ENCODE measurements at places on chromosomes 5 and 9.

GRCh38 chr5:157390551-157391297 is 69.3 kb upstream of the NIPAL4 start:
- DNase-seq: no peak

- DNase-seq: no peak
These were observed 9.9 kb downstream of the ZBED3 start for GRCh38 chr5:77076961-77077828.

GRCh38 chr9:70995511-70995910 is 125.9 kb downstream of the TRPM3 start:
- DNase-seq: no peak

DNA sequence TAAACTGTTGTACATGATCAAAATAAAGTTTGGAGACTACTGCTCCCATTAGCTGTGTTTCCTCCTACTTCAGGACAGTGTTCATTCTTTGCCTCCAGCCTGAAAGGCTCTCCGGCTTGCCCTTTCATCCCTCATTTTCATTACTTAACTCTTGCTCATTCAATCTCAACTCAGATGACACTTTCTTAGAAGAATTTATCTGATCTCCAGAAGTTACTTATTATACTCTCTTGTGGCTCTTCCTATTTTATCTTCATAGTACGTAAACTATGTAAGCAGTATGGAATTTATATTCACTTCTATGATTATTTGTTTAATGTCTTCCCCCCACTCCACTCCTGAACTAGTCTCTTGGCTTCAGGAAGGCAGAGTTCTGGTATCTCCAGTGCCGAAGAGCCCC is 1737.9 kb upstream of the C9orf72 start:
- no peak for DNase-seq

GRCh38 chr5:175742290-175742994 is 84.6 kb downstream of the HRH2 start:
- DNase-seq: no peak

DNA sequence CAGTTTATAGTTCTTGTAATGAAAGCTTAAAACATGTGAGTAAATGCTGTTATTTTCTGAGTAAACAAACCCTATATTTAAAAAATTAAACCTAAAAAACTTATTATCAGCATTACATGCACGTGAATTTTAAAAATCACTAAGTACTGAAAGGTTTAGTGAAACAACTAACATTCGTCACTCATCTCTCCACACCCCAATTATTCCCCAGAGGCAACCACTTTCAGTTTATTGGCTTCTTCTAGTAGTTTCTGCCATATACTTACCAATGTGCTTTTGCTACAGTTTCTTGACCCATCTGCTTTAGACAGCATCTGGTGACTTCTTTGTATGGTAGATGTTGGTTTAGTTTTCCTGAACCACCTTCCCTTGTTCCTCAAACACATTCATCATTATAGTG is 58.1 kb downstream of the ANGPTL2 start:
- no peak for DNase-seq

DNA sequence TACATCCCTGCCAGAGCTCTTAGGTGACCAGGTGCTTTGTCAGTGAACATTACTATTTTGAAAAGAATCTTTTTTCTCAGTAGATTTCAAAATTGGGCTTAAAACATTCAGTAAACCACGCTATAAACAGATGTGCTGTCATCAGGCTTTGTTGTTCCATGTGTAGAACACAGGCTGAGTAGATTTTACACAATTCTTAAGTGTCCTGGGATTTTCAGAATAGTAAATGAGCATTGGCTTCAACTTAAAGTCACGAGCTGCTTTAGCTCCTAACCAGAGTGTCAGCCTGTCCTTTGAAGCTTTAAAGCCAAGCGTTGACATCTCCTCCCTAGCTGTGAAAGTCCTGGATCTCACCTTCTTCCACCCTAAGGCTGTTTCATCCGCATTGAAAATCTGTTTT is 83.6 kb downstream of the CARTPT start:
- no peak for DNase-seq

GRCh38 chr5:50745221-50745910 is 78.9 kb downstream of the PARP8 start:
- DNase-seq: no peak

DNA sequence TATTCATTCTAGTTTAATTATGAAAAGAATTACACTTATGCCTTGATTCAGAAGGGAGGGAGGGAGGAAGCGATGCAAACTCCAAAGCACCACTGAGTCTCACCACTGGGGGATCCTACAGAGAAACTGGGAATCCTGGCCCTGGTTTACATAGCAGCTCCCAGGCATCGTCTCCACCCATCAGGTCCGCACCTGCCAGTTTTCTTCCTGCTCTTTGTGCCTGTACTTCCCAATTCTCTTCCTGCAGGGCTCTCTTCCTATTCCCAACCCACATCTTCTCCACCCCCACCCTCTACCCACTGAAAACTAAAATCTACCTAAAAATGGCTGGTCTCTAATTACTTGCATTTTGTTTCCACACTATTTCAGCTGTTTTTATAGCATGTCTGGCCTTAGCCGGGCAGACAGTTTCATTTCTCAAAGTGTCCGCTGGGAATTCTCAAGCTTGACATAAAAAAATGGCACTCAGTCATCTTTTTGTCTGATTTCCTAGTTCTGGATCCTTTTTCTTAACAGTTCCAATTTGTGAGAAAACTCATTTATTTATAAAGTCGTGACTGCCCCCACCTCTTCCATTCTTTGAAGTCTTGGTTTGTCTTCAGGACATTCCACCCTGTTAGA is 1.6 kb upstream of the TNIP1 start:
- DNase-seq: peak; percentile 34

DNA sequence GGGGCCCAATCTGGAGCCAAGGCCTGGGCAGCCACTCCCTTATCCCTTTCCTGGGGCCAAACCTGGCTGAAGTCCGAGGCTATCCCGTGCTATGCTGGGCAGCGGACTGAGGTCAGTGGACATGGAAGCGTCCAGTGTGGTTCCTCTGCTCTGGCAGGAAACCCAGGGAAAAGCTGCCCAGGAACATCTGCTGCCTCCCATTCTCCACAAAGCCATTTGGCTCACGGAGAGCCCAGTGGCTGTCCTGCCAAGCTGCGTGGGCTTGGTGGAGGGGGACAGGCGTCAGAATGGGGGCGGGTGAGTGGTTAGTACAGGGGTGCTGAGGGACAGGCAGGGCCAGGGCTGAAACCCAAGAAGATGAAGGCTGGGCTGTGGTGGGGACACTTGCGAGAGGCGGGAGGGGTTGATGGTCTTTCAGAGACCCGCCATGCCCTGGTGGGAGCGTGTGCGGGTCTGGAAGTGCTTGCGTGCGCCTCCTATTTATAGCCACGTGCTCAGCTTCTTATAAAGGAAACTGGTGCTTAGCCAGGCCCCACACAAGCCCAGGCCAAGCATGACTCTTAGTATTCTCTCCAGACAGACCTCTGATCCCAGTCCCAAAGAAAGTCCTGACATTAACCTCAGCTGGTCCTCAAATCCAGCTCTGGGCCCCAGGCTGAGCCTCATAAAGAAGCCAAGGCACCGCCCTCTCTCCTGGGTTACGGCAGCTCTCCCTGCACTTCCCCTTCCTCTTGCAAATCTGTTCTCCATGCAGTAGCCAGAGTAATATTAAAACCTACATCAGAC is 9.4 kb upstream of the SLC6A7 start:
- DNase-seq: no peak

DNA sequence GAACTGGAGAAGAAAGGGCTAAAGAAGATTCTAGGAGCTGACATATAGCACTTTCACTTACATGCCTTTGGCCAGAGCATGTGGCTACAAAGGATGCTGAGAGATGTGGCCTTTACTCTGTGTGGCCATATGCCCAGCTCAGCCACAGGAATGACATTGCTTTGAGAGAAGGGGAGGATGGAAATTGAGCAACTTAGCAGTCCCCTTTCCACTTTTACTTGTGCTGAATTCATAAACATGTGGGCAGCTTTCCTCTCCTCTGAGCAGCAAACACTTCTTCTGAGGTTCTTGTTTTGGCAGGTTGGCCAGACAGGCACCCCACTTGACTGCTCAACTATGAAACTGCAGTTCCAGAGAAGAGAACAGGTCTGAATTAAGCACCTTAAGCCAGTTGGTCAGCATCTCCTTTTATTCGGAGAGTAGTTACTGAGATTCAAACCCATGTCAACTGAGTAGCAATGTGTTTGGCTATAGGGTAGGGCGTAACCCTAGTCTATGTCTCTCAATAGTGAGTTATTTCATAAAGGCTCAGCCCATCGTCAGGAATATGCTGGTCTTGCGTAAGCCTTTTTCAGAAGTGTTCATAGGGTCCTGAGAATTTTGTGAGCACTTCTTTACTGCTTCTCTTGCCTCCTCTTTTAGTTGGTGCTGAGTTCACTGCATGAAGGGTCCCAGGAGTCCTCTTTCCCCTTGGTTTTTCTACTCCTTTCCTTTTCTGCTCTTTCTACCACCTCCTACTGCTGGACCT is 134.5 kb downstream of the PALM2AKAP2 start:
- no peak for DNase-seq

DNA sequence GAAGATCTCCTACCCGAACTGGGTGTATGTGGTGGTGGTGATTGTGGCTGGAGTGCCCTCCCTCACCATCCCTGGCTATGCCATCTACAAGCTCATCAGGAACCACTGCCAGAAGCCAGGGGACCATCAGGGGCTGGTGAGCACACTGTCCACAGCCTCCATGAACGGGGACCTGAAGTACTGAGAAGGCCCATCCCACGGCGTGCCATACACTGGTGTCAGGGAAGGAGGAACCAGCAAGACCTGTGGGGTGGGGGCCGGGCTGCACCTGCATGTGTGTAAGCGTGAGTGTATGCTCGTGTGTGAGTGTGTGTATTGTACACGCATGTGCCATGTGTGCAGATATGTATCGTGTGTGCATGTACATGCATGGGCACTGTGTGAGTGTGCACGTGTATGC is 3.5 kb upstream of the SLC6A18 start:
- DNase-seq: no peak

- DNase-seq: no peak
These were observed 135.0 kb upstream of the SMIM23 start for GRCh38 chr5:171650597-171650996.

DNA sequence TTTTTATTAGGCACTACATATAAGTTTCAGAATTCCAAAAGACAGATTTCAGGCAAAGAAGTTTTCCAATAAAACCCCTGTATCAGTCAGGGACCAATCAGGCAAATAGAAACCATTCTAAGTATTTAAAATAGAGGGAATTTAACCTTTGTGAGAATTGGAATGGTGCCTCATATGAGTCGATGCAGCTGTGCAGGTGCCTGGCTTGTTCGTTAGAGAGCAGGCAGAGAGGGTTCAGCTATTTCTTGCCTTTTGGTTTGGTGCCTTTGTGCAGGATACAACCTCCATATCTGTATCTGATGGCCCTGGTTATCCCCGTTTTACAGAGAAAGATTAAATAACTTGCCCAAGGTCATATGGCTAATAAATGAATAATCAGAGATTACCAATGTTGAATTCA is 6.0 kb upstream of the DDX4 start:
- no peak for DNase-seq

DNA sequence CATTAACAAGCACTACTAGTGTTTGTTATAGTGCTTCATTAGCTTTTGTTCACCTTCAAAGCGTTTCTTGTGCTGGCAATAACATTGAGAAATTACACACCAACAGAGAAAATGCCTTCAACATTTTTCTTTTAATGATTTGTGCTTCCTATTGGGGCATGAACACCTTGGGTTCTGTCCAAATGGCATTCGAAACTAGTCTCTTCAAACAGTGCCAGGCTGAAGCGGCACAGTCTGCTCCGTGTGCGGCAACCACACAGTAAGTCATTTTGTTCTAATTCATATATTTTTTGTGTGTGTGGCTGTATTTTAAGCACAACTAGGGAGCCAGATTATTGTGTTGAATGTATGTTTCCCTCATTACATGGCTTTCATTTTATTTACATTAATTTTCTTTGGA is 414.7 kb upstream of the SGCD start:
- DNase-seq: no peak

DNA sequence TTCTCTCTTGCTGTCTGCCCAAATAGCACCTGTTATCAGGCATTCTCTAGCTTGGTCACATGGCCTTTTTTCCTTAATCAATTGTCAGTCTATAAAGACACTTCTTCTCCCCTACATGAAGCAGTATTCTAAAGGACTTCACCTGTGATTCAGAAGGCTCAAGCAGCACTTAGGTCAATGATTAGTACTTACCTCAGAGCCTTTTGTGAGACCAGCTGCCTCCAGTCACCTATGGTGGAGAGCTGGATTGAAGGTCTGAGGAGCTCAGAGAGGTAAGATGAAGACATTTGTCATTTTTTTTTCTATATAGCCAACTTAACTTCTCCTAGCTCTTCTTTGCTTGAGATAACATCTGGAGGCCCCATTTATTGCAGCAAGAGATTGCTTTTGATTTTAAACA is 278.3 kb upstream of the PCSK5 start:
- no peak for DNase-seq

DNA sequence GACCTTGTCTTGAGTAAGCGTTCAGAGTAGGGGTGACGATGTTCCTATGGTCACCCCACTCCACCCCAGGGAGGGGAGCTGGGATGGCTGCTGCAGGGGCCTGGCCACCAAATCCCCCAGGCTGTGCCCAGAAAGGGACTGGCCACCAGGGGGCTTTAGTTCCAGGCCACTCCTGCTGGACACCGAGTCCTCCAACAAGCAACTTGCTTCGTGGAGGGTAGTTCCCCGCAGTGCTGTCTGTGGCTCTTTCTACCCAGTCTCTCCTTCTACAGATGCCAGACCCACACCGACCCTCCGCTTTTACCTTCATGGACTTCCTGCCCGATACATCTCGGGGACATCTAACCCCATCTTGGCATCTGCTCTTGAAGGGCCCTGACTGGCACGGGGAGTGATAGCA is 35.7 kb upstream of the GABRP start:
- DNase-seq: no peak

GRCh38 chr9:91643481-91644077 is 219.9 kb upstream of the NFIL3 start:
- no peak for DNase-seq

DNA sequence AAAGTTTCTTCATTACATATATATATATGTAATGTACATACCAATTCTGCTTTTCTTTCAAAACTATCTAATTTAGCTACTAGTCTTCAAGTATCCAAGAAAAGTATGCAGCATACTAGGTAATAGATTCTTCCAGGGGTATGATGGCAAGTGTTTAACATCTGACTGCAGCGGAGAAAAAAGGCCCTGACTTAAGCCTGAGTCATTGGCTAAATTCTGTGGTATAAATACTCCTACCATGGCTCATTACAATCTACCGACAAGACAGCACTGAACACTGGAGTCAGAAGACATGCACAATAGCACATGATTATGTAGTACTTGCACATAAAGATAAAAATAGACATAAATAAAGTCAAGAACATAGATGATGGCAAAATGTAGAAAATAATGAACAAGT is 439.9 kb downstream of the BRINP1 start:
- DNase-seq: no peak

Measured in NCI-H510A (cell line).